Stimulated activated CD8-positive, alpha-beta memory T cell treated with anti-CD3 and anti-CD28 coated beads, Interleukin-4, amount 100 ng/mL, for 4 hours (primary cell): ENCODE measurements at places on chromosomes 11 and 22.

DNA sequence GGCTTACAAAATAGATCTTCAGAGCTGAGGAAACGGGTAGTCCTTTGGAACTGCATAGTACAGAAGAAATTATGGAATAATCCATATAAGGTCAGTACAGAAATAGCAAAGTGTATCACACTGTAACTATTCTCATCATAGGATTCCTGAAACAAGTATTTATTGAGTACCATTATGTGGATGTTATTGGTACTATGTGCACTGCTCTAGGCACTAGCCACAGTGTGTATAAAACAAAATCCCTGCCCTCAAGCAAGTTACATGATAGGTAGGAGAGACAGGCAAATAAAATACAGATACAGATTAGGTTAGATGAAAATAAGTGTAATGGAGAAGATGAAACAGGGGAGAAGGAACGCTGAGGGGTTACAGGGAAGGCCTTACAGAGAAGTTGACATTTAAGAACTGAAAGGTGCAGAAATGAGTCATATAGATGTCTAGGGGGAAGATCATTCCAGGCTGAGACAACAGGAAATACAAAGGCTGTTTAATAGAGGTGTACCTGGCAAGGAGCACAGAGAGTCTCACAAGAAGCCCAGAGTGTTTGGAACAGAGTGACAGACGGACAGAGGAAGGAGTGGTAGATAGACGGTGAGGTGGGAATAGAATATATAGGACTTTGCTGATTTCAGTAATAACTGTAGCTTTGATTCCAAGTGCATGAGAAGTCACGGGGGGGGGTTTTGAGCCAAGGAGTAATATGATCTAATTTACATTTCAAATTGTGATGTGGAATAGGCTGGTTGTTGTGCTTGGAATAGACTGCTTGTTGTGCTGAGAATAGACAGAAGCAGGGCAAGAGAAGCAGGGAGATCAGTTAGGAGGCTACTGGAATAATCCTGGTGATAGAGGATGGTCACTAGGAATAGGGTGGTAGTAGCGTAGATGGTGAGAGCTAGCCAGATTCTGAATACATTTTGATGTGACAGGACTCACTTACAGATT lies 13.7 kb downstream of the RNF141 start:
- no peak for DNase-seq

GRCh38 chr22:23082534-23083314 lies 12.4 kb downstream of the GNAZ start:
- DNase-seq, result no peak

- no peak for DNase-seq
Measured at GRCh38 chr11:45692808-45693453, 27.5 kb upstream of the CHST1 start.

DNA sequence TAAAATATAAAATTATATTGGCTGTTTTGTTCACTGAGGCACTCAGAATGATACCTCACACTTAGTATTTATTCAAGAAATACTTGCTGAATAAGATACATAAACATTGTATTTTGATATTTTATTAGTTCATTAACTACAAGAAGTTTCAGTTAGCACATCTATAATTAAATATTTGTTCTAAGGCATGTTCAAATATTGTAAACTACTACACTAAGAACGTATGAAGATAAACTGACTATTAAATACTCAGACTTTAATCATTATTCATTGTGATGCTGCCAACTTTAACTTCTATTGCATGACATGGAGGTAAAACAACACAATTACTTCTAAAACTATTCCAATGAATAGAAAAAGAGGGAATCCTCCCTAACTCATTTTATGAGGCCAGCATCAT lies 129.5 kb downstream of the ATG16L2 start:
- no peak for DNase-seq

GRCh38 chr11:121958323-121958970 lies 157.6 kb downstream of the BLID start:
- DNase-seq, result no peak

DNA sequence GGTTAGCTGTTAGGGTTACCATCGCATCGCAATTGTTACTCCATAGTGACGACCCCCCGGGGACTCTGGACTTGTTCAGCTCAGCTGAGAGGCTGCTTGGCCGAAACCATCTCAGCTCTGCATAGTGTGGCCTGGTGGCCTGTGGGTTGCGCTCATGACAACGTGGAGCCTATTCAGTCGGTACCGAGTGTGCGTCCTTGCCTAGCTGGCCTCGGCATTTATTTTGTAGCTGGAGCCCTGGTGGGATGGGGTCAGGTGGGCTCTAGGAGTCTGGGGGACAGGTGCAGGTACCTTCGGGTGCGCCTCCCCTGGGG lies 13.5 kb downstream of the LRP5 start:
- DNase-seq, result no peak

DNA sequence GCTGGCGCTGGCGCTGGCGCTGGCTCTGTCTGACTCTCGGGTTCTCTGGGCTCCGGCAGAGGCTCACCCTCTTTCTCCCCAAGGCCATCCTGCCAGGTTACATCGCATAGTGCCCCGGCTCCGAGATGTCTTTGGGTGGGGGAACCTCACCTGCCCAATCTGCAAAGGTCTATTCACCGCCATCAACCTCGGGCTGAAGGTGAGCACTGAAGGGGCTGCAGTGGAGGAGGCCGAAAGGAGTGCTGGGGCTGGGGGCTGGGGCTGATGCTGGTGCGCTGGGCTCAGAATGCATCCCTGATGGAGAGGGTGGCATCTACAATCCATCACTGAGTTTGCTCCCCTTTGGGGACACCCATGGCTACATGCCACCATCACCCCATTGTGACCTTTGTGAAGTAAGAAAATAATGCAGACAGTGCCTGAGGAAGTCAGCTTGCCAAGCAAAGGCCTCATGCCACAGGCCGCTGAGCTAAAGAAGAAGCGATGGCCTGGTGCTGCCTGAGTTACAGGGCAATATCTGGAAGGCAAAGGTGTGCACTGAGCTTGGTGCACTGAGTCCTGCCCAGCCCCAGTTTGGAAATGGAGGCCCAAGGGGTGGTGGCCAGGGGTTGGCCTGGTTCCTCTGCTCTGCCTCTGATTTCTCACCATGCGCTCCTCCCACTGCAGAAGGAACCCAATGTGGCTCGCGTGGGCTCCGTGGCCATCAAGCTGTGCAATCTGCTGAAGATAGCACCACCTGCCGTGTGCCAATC lies 620 bp downstream of the SMPD1 start:
- no peak for DNase-seq

- DNase-seq, result no peak
Measured at GRCh38 chr11:28009388-28009787, 98.6 kb downstream of the KIF18A start.

- no peak for DNase-seq
Measured at GRCh38 chr11:44607319-44607962, 42.0 kb downstream of the CD82 start.

- DNase-seq, result no peak
Measured at GRCh38 chr22:35627267-35628041, 10.3 kb upstream of the MB start.

GRCh38 chr11:74169738-74170458 lies 904 bp downstream of the C2CD3 start:
- no peak for DNase-seq

DNA sequence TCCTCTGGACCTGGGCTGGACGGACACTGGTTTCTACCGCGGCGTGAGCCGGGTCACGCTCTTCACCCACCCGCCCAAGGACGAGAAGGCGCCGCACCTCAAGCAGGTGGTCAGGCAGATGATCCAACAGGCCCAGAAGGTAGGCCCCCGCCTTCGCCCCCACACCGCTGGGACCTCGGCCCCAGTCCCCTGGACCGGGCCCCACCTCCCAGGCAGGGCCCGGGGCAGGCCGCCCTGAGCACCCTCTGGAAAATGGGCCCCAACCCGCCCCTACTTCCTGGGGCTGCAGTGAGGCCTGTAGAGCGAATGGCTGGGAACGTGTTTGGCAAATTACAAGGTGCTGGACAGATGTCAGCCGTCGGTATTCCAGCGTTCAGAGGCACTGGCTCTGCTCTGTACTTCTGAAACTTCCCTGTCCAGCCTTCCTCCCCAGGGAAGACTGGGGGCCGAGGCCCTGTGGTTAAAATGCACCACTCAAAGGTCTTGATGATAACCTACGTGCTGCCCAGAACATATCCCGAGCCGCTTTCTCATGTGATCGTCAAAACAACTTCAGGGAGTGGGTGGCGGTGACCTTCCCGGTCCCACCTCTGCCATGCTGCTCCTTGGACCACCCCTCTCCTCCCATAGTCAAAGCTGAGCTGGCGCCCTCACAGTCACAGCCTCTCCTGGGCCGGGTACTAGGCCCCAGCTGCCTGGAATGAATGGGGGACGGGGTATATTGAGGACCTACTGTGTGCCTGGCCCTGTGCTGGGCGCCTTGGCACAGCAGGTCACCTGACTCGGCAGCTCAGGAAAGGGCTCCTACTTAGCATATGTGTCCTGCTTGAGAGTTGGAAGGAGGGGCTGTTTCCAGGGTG lies 869 bp downstream of the FAM83F start:
- no peak for DNase-seq

GRCh38 chr11:119593346-119593745 lies 135.7 kb downstream of the NECTIN1 start:
- DNase-seq, result no peak

- DNase-seq, result no peak
Measured at GRCh38 chr11:64396079-64396591, 37.2 kb downstream of the RPS6KA4 start.

GRCh38 chr22:46726066-46726985 lies 11.7 kb downstream of the CERK start:
- no peak for DNase-seq

- DNase-seq, result no peak
Measured at GRCh38 chr22:31821572-31821971, 67.8 kb downstream of the DEPDC5 start.

DNA sequence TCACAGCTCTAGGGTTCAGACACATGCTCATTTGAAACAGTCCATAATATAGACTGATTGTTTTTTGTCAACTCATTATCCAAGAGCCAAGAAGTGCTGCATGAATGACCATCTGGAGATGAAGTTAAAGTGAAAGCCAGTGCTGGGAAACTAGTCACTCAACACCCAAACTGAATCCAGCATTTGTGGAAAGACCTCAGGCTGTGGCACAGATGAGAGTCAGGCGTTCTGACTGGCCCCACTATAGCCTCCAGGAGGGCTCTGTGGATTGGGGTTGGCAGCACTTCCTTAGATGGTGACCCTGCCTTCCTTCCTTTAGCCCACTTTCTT lies 2.1 kb downstream of the FEZ1 start:
- no peak for DNase-seq

DNA sequence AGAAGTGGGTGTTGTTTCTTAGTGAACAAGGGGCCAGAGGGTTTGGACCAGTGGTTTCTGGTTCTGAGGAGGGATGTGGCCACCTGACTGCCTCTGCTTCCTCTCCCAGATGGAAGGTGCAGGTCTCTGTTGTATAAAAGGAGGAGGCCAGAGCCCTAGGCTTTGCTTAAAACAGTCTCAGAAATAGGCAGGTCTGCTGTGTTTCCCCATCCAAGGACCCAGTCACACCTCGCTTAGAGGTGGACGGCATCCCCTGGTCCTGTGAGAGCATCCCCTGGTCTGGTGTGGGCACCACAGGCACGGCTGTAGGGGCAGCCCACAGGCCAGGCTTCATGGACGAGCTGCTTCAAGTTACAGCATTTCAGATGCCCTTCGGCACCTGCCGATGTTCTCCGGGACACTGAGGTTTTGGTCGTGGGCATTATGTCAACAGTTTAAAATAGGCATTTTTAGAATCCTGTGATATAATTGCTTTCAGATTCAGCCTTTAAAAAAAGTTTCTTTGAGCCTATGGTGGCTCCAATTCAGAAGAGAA lies 45.7 kb upstream of the SHANK2 start:
- no peak for DNase-seq

DNA sequence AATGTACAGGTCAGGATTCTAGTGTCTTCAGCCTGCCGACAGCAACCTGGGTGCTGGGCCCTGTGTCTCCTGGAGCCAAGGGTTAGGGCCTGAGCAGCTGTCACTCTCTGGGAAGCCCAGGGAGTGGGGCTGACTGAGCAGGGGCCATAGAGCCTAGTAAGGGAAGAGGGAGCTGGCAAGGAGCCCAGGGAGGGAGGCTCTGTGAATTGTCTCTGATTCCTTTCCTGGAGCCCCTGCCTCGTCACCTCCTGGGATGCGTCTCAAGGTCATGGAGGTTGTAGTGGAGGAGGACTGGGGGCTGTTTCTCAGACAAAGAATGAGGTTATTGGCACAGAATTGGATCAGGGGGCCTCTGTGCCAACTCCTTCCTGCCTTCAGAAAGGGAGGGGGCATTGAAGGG lies 11.8 kb downstream of the SOX10 start:
- no peak for DNase-seq

DNA sequence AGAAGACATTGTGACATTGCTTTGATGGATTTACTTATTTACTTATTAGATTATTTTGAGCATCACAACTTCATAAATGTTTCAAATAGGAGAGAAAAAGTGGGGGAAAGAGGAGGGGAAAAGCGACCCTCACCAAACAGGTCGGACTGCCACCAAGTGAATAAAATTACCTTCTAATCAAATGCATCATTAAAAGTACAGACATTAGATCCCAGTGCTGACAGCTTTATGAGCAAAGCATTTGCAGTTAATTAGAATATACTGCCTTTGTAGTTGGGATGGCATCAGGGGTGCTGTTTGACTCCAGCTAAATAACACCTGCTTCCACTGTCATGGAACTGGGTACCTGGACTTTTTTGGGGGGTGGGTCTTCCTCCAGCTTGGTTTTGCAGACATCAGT lies 299.6 kb downstream of the OPCML start:
- DNase-seq, result no peak

- no peak for DNase-seq
Measured at GRCh38 chr11:19370100-19370861, 129.5 kb upstream of the E2F8 start.

DNA sequence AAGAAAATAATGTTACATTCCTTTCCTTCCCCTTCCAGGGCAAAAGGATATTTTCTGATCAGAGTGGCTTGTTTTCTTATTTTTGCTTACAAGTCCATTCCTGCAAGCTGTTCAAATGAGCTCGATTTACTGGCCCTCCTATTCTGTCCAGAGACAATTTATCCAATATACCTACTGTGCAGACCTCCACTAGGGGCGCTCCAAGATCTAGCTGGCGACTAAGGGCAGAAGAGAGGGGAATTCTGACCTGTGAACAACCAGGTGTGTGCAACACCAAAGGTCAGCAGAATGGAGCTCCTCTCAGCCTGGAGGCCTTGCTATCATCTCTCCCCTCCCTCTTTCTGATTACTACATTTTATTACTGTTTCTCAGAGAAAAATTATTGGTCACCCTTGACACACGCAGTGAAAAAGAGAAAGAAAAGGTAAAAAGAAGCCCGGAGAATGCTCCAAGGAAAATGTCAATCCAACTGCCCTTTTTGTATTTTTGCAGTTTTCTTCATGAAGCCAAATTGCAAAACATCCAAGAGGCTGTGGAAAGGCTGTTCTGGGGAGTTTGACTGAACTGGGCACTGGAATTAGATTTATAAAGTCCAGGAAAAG lies 3.2 kb downstream of the SEZ6L start:
- DNase-seq, result no peak

- DNase-seq, result no peak
Measured at GRCh38 chr11:21707116-21707739, 485.7 kb upstream of the ANO5 start.
